ENCODE measurements at places on chromosomes 16 and 17.

GRCh38 chr17:18006495-18007239 lies 32.3 kb downstream of the ATPAF2 start:
- DNase-seq: peak; percentile 32

- no peak for DNase-seq
These were observed 692.5 kb downstream of the TOX3 start for GRCh38 chr16:51854401-51854951.

- DNase-seq: no peak
These were observed 132.4 kb upstream of the CHMP6 start for GRCh38 chr17:80859002-80859941.

DNA sequence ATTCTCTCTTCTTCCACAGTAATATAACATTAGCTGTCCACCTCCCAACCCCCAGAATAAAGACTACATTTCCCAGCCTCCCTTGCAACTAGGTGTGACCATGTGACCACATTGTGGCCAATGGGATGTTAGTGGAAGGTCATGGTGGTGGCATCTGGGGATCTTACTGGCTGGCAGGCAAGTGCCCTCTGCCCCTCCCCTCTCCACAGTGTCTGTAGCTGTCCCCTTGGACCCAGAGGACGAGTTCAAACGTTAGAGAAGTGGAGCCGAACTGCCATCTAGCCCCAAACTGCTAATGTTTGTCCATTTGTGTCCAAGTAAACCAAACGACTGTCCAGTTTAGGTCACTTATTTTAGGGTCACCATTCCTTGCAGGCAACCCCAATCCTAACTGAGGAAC lies 26.6 kb upstream of the KCNG4 start:
- peak; percentile 73 for DNase-seq

GRCh38 chr16:87534030-87534653 lies 41.3 kb upstream of the ZCCHC14 start:
- DNase-seq: no peak

GRCh38 chr16:74700116-74700437 lies 585 bp downstream of the MLKL start:
- DNase-seq: no peak

- no peak for DNase-seq
These were observed 95.4 kb downstream of the MRM1 start for GRCh38 chr17:36696805-36697204.

DNA sequence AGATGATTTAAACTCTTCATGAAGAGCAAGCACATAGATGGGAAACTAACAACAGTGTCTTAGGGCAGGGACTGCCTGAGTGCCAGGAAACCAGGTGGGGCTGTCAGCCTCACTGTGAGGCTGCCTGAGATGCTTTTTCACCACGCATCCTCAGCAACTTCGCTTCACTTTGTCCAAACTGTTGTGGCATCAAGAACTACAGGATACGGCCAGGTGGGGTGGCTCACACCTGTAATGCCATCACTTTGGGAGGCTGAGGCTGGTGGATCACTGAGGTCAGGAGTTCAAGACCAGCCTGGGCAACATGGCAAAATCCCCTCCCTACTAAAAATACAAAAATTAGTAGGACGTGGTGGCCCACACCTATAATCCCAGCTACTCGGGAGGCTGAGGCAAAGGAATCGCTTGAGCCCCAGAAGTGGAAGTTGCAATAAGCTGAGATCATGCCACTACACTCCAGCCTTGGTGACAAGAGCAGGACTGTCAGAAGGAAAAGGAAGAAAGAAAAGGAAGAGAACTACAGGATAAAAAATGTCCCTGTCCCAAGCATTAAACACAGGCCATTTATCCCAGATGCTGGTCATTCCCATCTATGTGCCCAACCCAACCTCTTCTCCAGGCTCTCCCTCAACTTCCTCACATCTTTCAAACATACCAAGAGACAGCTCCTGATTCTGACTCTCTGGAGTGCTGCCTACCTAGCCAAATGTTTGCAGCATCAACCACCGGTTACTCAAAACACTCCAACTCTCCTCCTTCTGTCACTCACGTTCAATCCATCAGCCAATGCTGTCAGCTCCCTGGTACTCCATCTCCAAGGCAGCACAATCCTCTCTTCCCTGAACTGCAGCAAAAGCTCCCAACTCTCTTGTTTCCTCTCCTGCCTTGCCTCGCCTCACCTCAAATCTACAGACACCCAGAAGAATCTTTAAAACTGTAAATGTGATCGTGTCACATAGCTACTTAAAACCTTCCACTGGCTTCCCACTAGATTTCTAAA lies 1.6 kb downstream of the EIF4A3 start:
- no peak for DNase-seq
